ENCODE measurements at places on chromosomes 6 and 20.

GRCh38 chr20:46359233-46359751 lies 47.1 kb downstream of the ELMO2 start:
- no peak for DNase-seq

DNA sequence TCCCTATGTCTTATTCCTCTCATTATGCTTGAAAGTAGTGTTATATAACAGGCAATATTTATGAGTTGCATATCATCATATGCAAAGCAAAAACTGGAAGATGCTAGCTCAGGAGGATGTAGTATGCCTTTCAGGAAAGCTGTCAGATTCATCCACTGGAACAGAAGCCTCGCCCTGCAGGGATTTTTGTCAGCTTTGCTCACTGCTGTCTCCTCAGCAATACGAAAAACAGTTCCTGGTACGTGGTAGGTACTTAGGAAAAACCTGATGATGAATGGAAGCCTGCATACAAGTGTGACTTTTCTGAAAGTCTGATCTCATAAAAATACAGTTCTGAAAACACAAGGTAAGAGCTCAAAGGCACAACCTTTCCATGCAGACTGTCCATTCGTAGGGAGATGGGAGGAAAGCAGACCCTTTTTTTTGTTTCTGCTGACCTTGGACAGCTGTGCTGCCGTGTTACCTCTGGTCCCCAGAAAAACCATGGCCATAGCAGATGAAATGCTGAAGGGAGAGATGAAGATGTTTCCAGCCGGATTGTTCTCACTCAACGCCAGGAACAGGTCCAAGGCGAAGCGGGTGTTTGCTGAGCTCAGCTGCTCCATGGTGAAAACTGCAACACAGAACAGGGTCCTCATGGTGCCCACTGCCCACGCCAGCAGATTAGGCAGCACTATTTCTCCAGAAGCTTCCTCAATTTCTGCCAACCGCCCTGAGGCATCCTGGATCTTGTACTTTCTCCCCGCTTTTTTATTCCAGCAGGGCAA lies 1.5 kb downstream of the SERPINB1 start:
- no peak for DNase-seq

- DNase-seq, result no peak
Observed at GRCh38 chr20:1944345-1945091, 49.3 kb downstream of the SIRPA start.

DNA sequence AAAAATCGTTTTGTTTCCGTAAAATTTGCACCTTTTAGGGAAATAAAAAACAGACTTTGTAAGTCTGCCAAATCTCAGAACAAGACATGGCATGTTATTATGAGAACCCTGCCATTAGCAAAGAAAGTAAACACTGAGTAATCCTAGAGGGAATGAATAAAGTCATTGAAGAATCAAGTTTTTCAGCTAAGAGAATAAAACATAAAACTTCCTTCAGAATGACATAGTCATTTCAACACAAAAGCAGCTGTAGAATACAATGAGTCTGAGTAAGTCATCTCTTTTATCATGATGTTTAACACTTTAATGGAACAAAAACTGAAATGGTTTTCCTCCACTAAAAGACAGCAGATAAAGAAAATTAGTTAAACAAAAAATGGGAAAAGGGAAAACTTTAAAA lies 10.3 kb upstream of the DST start:
- no peak for DNase-seq

- no peak for DNase-seq
Observed at GRCh38 chr20:31355981-31356380, 12.4 kb upstream of the DEFB118 start.

GRCh38 chr6:104483225-104483834 lies 376.4 kb downstream of the HACE1 start:
- DNase-seq, result no peak

DNA sequence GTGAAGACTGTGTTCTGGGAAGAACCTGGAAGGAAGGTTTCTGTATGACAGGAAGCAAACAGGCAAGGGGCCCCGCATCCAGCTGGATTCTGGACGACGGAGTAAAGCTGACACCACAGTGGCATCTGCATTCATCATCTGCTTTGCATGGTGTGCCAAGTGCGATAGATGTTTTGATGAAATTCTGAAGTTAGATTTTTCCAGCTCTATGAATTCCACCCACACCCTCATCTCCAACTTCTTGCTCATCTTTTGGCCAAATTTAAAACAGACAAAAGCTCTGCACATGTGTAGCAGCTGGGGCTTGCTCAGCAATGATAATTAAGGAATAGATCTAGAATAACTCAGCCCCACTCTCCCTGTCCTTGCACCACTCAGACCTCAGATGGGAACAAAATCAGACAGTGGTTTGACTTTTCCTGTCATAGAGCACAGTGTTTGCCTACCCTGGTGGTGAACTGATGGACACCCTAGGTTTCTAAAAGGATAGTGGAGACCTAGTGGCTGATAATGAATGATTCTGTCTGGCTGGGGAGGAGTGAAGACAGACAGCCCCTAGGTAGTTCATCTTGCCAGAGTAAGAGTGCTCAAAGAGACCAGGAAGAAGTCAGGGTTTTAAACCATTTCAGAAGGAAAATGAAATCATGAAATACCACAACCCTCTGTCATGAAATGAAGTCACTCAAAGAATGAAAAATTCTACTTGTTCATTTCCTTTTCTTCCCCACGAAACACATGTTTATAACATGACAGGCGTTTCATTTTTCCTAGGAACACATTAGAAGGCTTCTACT lies 85.8 kb downstream of the BCAS1 start:
- DNase-seq, result no peak

DNA sequence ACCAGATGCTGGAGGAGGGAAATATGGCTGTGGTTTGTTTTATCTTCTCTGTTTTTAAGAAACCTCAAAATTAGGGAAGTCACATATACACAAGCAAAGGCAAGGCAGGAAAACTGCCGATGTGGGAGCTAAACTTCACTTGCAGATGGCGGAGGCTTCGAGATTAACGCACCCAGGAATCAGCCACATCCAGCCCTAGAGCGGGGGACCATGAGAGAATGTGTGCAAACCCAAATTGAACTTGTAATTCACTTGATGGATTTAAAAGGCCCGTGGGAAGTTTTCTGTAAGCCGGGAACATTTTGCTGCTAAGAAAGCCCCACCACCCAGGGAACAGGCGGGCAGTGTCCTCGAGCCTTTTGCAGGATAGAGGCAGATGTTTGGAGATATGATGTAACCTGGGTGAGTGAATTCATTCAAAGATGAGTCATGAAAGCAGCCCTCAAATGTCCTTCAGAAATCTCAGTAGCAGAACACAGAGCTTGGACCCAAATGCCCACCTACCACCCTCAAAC lies 39.9 kb downstream of the PREX1 start:
- DNase-seq, result no peak

DNA sequence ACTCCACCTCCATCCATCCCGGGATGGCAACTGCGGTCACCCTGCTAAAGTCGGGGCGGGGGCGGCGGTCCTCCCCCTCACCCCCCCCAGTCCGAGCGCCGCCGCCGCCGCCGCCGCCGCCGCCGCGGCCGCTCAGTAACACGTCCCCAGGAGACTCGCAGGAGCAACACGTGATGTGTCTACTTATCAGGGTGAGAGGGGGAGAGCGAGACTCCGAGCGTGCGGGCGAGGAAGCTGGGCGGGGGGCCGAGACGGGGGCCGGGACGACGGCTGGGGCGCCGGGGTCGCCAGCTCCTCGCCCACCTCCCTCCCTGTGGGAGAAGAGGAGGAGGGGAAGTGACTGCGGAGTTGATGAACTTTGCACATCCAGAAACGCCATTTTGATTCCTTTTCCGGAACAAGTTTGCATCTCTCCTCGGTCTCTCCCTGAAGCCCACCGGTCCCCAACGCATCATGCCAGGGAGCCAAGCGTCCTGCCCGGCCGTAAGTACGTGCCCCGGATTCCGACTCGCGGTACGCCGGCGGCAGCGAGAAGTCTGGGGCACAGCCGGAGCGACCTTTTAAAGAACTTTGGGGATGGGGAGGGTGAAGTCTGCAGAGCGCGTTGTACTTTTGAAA lies at the start of gene RREB1:
Gene RREB1, plus strand, starts transcription at position 384 of the 618 bp plus-strand sequence. CDS start 73,951 bp downstream, outside the sequence.
- DNase-seq, result peak; percentile 73
